EH (cell line): ENCODE measurements at places on chromosomes 4 and X.
A peak's percentile ranks its signal among the peaks of the same experiment; 100 is the strongest.

DNA sequence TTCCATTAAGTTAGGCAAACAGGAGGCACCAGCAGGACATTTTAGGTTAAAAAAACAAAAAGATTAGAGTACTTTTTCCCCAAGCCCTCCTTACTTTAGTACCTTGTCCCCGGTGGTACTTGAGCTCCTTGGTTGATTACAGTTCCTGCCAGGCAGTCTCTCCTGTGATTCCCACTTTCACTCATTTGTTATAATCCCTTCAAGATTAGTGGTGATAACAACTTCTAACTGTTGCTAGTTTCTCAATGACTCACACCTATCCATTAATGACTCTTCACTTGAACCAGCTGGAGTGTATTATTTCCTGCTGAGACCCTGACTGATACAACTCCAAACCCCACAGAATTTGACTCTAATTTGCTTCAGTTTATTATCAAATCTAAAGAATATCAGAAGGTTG is 765.0 kb upstream of the DIAPH2 start:
- no peak for DNase-seq

DNA sequence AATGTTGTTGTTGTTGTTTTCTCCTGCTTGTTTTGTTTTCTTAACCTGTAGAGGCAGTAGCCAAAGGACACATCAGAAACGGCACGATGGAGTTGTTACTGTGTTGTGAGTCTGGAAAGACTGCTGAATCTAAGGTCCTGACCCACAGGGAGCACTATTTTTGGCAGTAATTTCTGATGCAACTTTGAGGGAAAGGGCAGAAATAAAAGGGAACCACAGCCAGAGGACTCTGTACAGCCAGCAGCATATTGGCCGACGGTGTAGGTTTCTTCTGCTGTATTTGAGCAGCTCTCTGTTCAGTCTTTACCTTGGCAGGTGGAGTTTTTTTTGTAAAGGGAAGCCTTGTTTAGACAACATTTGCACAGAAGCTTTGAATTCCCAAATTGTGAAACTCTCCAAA is 203.0 kb upstream of the GPR101 start:
- no peak for DNase-seq

DNA sequence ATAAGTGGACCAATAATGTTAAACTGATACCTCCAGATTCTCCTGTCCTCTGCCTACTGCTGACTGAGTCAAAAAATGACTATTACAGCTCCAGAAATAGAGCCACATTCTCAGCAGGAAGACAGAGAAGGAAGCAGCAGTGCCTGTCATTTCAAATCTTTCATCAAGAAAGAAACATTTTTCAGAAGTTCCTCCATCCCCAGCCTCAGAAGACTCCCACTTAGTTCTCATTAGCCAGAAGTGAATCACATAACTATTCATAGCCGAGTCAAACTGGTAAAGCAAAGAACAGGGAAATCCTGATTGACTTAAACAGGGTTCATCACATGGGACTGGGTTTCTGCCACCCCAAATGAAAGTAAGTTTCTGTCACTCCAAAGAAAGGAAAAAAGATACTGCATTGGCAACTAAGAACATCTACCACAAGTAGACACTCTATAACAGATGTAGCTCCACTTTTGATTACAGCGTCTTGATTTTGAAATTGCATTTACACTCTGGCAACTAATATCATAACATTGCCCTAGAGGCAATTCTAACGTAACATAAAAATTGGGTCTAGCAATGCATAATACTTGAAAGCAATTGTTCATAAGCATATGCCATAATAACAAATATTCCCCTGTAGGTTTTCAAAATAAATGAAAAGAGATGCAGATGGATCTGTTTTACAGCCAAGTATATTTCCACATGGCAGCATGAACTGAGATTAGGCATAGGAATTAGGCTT is 599.8 kb downstream of the GALNTL6 start:
- DNase-seq = no peak

DNA sequence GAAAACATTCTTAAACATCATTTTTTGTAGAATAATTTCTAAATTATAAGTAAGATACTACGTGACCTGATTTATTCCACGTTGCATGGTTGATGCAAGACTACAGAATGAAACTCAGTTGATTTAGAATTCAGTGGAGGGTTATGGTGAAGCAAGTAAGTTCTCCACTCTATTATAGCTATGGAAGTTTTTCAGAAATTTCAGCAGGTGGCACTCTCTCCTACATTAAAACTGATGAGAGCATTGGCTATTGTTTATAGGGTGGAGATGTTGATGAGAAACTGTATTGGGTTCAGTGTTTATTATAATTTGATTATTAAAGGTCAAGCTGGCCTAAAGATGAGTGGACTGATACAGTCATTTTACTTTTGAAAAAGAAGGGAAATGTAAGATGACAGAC is 88.0 kb downstream of the FNIP2 start:
- peak; percentile 67 for DNase-seq

DNA sequence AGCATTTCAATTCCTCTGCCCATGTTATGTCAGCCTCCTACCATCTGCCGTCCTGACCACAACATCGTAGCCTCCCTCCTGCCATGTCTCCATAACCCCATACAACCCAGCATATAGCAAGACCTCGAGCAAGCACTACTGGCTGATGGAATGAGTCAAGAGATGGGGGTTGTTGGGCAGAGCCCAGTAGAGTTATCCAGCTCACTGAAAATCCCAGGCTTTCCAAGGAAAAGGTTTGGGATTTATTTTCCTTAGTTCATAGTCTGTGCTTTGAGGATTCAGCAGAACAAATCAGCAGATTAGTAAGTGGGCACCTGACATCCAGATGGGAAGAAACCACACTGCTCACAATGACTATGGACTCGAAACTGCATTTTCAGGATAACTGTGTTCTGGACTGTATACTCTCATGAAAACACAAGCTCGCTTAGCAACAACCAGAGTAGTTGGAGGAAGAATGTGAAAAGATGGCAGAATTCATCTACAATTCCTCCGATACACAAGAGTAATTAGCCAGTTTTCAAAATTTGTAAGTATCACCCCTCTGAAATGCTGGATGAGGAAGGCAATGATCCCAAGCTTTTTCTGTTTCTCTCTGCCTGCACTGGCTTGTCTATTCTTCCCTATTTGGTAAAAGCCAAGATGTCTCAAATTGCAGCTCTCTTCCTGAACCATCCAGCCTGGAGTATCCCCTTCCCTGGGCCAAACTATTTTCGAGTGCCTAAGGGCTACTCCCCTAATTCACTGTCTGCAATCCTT is 186.2 kb upstream of the TBL1X start:
- DNase-seq = peak; percentile 6

GRCh38 chr4:1169691-1170096 is 2.7 kb downstream of the SPON2 start:
- DNase-seq = no peak

- DNase-seq = no peak
Measured at GRCh38 chrX:23788521-23788920, 5.5 kb downstream of the SAT1 start.

GRCh38 chr4:660401-660800 is 13.7 kb downstream of the ATP5ME start:
- no peak for DNase-seq

- DNase-seq = no peak
Measured at GRCh38 chrX:47683184-47683828, 24.3 kb upstream of the UXT start.

- no peak for DNase-seq
Measured at GRCh38 chr4:101028886-101029285, 318.4 kb downstream of the PPP3CA start.

- DNase-seq = no peak
Measured at GRCh38 chr4:147825451-147826287, 93.8 kb downstream of the ARHGAP10 start.

DNA sequence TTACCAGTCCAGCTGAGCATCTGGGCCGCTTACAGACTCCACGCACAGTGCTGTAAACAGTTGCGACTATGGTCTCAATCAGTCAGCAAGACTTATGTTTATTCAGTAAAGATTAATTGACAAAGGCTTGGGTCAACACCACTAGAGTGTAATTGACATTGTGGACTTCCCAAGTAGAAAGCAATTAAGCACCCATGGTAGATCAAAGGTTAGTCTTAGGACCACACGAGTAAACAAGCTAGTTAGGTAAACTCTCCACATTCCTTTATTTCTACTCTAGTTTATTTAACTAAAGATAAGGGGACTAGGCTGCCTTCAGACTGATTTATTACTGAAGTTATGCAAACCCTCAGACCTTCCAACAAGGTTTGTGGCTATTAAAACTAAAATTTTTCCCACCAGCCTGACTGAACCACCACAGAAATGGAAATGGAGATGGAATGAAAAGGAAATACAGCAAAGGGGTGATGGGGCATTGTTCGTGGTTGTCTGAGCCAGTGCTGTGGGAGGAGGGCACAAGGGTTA is 44.2 kb downstream of the MTHFD2L start:
- peak; percentile 51 for DNase-seq

GRCh38 chr4:110754716-110755115 is 131.8 kb upstream of the PITX2 start:
- DNase-seq = no peak

- no peak for DNase-seq
Measured at GRCh38 chrX:47222751-47223350, 4.4 kb downstream of the CDK16 start.

DNA sequence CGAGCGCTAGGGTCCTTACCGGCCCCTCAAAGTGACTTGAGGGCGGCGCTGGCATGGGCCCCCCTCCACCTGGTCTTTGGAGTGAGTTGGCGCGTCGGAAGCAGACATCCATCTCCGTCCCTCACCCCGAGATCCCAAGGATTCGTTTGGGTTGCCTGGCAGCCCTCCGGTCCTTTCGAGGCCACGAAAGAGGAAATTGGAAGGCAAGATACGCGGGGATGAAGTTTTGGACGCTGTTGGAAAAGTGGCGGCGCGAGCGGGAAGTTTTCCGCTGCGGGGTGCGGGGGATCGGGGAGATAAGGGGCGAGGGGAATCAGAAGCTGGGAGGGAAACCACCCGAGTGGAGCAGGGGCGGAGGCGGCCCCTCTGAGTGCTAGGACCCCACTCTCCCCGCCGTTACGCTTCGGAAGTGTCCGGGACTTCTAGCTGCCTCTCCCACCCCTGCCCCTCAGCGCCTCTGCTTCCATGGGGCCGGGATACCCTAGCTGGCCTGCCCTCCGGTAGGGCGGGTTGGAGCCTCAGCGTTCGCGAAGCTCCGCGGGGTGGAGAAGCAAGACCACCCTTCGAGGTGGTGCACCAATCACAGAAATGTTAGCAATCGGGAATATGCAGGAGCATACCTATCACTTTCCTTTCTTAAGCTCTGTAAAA is 57.8 kb downstream of the FRMPD3 start:
- DNase-seq = no peak

DNA sequence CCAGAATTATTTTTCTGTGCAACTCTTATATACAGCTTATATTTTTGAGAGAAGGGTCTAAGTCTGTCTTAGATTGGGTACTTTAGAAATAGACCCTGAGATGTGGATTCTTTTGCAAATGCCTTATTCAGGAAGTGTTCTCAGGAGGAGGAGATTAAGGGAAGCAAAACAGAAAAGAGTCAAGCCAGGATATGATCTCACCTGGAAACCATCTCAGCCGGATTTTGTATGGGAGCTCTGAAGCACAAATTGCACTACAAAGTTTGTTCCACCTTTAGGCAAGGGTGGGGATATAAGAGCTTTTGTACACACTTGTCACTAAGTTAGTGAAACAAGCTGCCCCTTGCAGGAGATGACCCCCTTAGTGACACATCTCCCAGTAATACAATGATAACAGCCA is 121.2 kb upstream of the GRPR start:
- peak; percentile 13 for DNase-seq

- DNase-seq = no peak
Measured at GRCh38 chr4:91734682-91735081, 569.1 kb upstream of the GRID2 start.

DNA sequence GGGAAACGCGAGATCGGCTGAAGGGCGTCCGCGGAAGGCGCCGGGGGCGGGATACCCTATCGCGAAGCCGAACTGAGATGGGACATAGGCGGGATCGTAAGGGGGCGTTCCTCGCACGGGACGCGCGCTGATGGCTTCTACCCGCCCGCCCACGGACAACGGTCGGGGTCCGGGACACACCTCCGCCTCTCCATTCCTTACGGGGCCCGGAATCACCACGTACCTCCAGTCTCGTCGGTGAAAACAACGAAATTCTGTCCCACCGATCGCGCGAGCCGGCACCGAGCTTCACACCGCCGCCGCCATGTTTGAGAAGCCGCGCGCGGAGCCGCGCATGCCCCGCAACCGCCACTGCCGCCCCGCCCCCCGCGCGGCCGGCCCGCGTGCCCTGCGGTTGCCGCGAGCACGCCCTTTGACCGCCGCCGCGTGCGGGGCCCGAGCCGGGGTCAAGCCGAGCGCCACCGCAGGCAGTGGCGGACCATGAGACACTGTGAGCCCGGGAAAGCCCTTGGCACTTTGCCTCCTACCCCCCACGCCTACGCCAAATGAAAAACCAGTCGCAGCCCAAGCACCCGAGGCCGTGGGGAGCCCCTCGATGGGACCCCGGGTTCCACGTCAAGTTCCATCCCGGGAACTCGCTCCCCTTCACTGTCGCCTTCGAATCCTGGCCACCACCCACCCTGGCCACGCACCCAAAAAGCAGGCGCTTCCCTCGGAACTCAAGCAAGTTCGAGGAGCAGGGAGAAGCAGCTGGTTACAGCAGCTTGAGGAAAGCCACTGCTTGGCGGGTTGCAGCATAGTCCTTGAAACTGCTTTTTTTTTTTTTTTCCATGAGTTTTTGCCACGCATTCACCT is at the start of gene SCML2:
TSS of gene SCML2 (minus strand) at position 320 of the 855 bp plus-strand sequence. CDS start 20,617 bp downstream, outside the sequence.
- peak; percentile 32 for DNase-seq

DNA sequence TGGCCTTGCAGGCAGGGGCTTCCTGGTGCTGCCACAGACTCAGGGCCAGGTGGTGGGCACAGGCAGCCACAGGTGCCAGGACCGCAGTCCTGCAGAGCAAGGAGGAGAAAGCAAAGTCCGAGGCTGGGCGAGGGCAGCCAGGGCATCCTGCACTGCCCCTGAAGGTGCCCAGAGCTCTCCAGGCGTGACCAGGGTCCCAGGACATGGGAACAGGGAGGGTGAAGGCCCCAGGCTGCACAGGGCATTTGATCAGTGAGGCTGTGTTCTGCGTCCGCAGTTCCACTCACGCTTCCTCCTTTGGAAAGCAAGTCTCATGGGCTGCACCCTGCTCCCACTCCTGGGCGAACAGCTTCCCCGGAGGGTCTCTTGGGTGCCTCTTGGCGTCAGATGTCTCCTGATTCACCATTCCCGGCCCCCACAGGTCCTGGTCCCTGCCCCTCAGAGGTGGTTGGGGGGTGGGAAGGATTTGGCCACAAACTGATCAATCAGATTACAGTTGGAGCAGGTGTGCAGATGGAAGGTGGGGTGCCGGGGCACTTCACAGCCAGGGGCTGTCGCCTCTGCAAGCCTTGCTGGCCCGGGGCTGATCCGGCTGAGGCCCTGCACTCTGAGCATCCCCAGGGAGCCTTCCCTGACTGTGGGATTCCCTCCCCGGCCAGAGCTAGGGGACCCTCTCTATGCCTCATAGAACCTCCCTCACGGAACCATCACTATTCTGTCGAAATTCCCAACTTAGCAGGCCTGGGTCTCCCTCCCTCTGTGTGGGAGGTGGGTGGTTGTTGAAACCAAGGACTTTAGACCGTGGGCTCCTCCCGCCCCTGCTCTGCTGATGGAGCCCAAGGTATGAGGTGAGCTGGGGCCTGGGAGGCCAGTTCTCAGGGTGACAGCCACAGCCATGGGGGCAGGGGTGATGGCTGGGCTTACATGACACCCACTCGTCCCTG is 3.3 kb downstream of the SH3TC1 start:
- no peak for DNase-seq

GRCh38 chr4:94354474-94354896 is 11.8 kb upstream of the HPGDS start:
- DNase-seq = no peak
